Progenitor cell of endocrine pancreas (in vitro differentiated cells): ENCODE measurements at places on chromosomes 2 and 18. TPM values are rescaled to one million over a fixed set of nuclear protein-coding genes. Genes with fewer than 3 reads are reported as not detected.
A peak's percentile ranks its signal among the peaks of the same experiment; 100 is the strongest.

- no peaks in the 10 kb centered on the region for H3K36me3 ChIP-seq
- no peak overlapping the region for H3K4me3 ChIP-seq
- no peaks in the 10 kb centered on the region for H3K4me1 ChIP-seq
- no peaks in the 10 kb centered on the region for H3K27me3 ChIP-seq
- no peak overlapping the region for H3K27ac ChIP-seq
- DNase-seq = no peak
Measured at GRCh38 chr18:61435064-61435652, 101.9 kb downstream of the CDH20 start.

DNA sequence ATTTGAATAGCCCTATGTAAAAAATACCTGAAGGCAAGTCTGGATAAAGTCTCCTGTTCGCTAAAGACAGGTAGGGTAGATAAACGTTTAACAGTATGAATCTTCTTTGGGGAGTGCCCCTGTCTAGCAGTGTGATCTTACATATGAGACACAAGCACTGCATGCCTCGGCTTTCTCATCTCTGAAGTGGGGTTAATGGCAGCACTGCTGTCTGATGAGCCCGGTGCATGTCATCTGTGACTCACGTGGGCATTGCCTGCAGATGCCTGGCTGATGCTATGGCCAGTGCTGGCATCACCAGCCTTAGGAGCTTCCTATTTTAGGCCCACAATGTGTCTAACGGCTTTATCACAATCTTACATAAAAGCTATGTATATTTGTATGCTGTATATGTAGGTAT lies 50.1 kb downstream of the GALR1 start:
- H3K36me3 ChIP-seq = no peaks in the 10 kb centered on the region
- H3K27ac ChIP-seq = no peak overlapping the region
- peaks cover 27% of the 10 kb centered on the region for H3K4me1 ChIP-seq
- no peaks in the 10 kb centered on the region for H3K27me3 ChIP-seq
- H3K4me3 ChIP-seq = no peak overlapping the region
- no peak for DNase-seq

GRCh38 chr18:23532848-23533247 lies 29.5 kb downstream of the RMC1 start:
- no peaks in the 10 kb centered on the region for H3K27me3 ChIP-seq
- no peak overlapping the region for H3K4me3 ChIP-seq
- no peaks in the 10 kb centered on the region for H3K4me1 ChIP-seq

- DNase-seq = no peak
- peaks cover 13% of the 10 kb centered on the region for H3K4me1 ChIP-seq
Measured at GRCh38 chr2:150274108-150274507, 213.4 kb downstream of the RND3 start.

- peaks cover 53% of the 10 kb centered on the region for H3K4me1 ChIP-seq
- peak overlapping the region; percentile 88 for H3K27ac ChIP-seq
- no peaks in the 10 kb centered on the region for H3K27me3 ChIP-seq
- peak overlapping the region; percentile 32 for H3K4me3 ChIP-seq
- no peak for DNase-seq
Measured at GRCh38 chr18:6781142-6781714, 51.7 kb downstream of the ARHGAP28 start.

- H3K27ac ChIP-seq = no peak overlapping the region
- H3K36me3 ChIP-seq = peaks cover 27% of the 10 kb centered on the region
Measured at GRCh38 chr2:237995036-237995435, 28.2 kb downstream of the UBE2F start.

GRCh38 chr2:37748541-37748940 lies 77.1 kb upstream of the CDC42EP3 start:
- no peak overlapping the region for H3K4me3 ChIP-seq
- no peaks in the 10 kb centered on the region for H3K4me1 ChIP-seq
- peaks cover 5% of the 10 kb centered on the region for H3K27me3 ChIP-seq
- no peaks in the 10 kb centered on the region for H3K36me3 ChIP-seq
- no peak for DNase-seq

DNA sequence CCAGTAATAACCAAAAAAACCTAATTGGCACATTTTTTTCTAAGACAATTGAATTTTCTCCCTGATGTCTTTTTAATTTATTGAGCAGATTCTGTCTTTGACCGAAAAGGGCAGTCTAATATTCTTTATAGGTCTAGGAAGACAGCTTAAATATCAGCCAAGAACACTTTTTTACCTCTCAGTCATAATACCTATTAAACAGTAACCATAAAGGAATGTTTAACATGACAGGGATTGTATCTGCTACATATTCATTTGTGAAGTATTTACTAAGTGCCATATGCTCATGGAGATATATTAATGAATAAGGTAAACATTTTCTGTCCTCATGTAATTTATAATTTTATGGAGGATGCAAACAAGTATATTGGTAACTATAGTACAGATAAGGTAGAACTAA lies 3.1 kb upstream of the HTR2B start:
- H3K36me3 ChIP-seq = peaks cover 2% of the 10 kb centered on the region
- H3K4me3 ChIP-seq = no peak overlapping the region
- H3K27me3 ChIP-seq = no peaks in the 10 kb centered on the region
- H3K27ac ChIP-seq = no peak overlapping the region

GRCh38 chr2:136402281-136402680 lies 284.3 kb upstream of the CXCR4 start:
- no peak overlapping the region for H3K27ac ChIP-seq
- peaks cover 35% of the 10 kb centered on the region for H3K27me3 ChIP-seq
- H3K36me3 ChIP-seq = no peaks in the 10 kb centered on the region
- no peak overlapping the region for H3K4me3 ChIP-seq
- peaks cover 1% of the 10 kb centered on the region for H3K4me1 ChIP-seq
- DNase-seq = no peak

GRCh38 chr2:187405921-187406320 lies 42.1 kb downstream of the CALCRL start:
- no peaks in the 10 kb centered on the region for H3K27me3 ChIP-seq
- DNase-seq = no peak
- no peak overlapping the region for H3K4me3 ChIP-seq
- H3K4me1 ChIP-seq = peaks cover 1% of the 10 kb centered on the region
- H3K36me3 ChIP-seq = no peaks in the 10 kb centered on the region
- H3K27ac ChIP-seq = no peak overlapping the region

DNA sequence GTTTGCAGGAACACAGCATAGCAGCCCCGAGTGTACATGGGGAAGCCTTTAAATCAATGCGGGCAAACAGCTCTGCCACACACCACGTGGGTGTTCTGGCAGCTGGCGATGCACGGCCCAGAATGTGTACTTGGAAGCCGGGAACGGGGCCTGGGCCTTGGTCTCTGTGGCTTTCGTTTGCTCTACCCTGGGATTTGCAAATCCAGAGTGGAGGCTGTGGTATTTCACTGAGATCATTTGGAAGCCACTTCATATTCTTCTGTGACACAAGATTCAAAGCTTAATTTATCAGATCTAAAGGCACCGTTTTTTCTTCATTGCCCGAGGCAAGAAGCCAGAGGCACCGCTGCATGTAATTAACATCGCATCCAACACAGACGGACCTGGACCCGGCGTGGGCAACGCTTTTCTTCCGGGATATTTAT lies 246.3 kb upstream of the MYT1L start:
- H3K4me1 ChIP-seq = peaks cover 4% of the 10 kb centered on the region
- no peak overlapping the region for H3K4me3 ChIP-seq
- no peak overlapping the region for H3K27ac ChIP-seq
- DNase-seq = no peak

DNA sequence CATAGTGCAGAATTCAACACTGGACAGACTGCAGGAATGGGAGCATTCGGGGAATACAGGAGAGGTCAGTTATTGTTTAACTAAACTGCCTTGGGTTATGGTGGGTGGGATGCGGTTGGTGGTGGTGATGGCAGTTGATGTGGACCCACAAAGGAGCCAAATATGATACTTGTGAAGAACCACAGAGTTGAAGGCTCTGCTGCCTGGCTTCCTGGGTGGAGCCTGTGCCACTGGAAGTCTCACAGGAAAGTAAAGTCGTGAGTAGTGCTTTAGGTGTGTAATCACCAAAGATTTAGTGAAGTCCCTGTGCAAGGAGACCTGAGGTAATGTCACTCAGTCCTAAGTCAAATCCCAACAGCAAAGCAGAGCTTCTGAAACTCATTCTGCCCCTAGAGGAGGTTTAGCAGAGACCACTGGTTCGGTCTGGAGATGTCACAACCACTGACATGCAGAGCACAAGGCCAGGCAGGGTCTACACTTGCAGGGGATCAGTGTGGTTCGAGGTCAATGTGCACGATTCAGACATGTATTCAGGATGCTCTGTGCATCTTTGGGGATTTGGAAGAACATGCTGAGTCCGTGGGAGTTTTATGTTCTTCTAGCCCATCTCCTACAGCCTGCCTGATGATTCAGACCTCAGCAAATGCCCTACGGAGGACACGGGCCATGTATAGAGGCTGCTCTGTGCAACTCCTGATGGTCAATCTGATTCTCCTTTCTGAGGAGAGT lies 1150.9 kb downstream of the RPIA start:
- no peaks in the 10 kb centered on the region for H3K4me1 ChIP-seq
- peaks cover 19% of the 10 kb centered on the region for H3K36me3 ChIP-seq
- H3K27ac ChIP-seq = no peak overlapping the region
- no peak overlapping the region for H3K4me3 ChIP-seq

TMBIM1 gene
- total RNA-seq = 131 and 137 TPM in 2 replicates

BOK gene
- 8.0 and 10.2 TPM in 2 replicates for total RNA-seq

ALK gene
- 0.11 TPM in 1 of 2 replicates, not detected in the other for total RNA-seq

PDK1 gene
- total RNA-seq = 19.0 and 20.2 TPM in 2 replicates

COLEC11 gene
- total RNA-seq = not detected in 2 replicates
